A549 (cell line): ENCODE measurements at places on chromosomes 7 and 10.

DNA sequence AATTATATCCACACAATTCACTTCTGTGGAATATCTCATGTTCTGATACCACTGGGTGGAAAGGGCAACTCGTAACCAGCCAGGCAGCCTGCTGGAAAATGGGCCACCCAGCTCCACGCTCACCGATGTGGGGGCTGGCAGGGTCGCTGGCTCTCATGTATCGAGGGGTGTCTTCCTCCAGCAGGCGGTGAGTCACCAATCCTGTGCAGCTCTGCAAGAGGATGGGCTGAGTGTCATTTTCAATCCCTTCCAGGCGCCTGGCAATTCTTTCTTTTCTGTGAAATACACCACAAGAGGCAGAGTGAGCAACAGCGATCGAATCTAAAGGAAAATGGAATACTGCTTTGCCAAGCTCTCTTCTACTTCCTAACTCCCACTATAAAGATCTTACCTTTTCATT lies 80.1 kb downstream of the SVIL start:
- DNase-seq, result no peak

GRCh38 chr10:88027570-88027969 lies 164.1 kb downstream of the PTEN start:
- no peak for DNase-seq

DNA sequence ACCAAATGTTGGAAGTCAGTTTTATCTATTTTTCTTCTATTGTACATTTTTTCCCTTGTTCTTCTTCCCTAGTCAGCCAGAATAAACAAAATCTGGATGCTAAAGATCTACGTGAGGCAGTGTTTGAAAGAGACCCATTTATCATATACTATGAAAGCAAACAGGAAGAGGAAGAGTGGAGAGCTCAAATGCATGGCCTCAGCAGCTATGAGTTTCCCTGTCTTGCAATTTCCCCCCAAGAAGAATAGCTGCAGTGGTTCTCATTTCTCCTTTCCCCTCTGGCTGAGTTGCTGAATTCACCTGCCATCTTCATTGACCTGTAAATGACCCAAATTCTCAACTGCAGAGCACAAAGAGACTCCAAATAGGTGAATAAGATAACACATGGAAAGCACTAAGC lies 347.1 kb upstream of the NRP1 start:
- DNase-seq, result no peak

- no peak for DNase-seq
Measured at GRCh38 chr7:65295409-65295808, 78.2 kb upstream of the ZNF92 start.

- no peak for DNase-seq
Measured at GRCh38 chr7:37110660-37111424, 337.8 kb downstream of the ELMO1 start.

DNA sequence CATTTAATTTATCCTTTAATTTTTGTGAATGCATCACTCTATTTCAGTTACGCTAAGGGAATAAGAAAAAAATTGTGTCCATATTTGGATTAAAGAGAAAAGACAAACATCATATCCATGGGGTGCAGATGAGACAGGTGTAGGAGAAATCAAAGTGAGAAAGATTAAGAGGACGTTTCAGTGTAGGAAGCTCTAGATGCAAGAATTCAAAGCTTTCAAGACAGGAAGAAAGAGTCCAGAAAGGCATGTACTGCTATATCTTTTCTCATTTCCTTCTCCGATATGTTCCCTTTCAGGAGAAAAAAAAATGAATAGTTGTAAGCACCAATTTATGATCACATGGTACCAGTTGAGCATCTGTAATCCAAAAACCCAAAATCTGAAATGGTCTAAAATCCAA lies 17.0 kb upstream of the C1GALT1 start:
- DNase-seq, result no peak

DNA sequence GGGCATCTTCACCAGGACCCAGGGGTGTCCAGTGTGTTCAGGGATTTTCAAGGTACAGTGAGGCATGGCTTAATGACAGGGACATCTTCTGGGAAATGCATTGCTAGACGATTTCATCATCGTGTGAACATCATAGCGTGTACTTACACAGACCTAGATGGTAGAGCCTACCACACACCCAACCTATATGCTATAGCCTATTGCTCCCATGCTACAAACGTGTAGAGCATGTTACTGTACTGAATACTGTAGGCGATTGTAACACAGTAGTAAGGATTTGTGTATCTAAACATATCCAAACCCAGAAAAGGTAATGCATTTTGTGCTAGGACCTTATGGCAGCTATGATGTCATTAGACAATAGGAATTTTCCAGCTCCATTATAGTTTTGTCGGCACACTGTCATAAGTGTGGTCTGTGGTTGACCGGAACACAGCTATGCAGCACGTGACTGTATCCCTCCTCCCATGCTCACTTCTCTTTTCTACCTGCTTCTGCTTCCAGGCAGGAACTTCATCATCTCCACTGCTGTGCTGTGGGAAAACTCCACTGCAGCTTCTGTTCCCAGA lies 416.2 kb upstream of the NFE2L3 start:
- DNase-seq, result no peak

GRCh38 chr7:38127216-38128207 lies 50.5 kb upstream of the STARD3NL start:
- no peak for DNase-seq

DNA sequence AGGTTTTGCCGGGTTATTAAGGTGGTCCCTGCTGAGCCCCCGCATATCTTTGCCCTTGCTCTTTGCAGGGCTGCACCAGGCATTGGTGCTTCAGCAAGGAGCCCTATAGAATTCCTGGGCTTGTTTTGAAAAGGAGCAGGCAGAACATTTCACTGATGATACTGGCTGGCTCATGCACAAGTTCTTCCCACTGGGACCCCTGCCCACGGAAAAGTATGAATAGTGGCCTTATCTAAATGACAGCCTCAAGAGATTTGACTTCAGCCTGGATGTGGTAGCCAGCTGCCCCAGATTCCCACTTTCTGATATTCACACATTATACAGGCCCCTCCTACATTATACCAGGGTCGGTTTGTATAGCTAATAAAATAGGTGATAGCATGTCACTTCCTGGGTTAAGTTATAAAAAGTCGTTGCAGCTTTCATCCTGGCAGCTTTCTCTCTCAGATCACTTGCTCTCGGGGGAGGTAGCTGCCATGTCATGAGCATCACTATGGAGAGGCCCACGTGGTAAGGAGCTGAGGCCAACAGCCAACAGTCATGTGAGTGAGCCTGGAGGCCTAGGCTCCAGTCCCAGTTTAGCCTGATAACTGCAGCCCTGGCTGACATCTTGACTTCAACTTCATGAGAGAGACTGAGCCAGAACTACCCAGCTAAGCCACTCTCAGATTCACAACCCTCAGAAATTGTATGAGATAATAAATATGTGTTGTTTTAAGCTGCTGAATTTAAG lies 16.8 kb upstream of the CRTAC1 start:
- no peak for DNase-seq
